ENCODE measurements at places on chromosomes 11 and 22.
A peak's percentile ranks its signal among the peaks of the same experiment; 100 is the strongest.

DNA sequence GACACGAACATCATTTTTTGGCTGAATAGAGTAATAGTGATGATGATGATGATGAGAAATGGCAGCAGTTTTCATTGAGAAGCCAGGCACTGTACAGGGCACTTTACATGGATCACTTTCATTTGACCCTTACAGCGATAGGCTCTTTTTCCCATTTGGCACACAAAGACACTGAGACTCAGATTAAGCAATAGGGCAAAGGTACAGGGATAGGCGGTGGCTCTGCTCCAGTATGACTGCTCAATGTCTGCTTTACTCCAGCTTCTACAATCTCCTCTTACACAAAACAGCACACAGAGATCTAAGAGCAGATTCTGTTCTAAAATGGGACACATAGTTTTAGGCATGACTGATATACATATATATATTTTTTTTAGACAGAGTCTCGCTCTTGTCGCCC is 40.6 kb downstream of the MPPED2 start:
- no peak for DNase-seq

GRCh38 chr11:124359566-124359965 is 24.7 kb downstream of the OR8B2 start:
- DNase-seq, result no peak

DNA sequence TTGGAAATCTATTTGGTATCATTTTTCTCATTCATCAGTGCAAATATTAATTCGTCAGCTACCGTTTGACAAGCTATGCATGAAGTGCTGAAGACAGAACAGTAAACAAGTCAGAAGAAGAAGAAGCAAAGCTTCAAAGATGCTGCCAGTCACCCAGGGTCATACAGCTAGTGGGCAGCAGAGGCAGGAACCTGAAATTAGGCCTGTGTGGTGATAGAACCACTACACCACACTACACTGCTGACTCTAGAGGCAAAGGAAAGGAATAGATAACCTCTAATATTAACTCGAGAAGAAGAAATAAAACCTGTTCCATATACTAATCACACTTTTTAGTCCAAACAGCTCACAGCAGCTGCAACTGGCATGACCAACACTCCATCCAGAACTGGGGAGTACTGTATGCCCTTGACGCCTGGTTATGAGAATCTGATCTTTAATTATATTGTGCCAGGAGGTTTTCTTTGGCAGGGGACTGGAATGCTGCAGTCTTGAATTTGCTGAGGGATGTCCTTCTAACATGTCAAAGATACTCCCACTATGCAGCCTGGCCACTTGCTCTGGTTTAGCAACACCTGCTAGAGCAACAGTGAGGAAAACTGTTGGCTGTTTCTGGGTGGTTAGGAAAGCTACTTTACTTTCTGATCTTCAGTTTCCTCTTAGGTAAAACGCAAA is 73.0 kb downstream of the PAK1 start:
- no peak for DNase-seq

DNA sequence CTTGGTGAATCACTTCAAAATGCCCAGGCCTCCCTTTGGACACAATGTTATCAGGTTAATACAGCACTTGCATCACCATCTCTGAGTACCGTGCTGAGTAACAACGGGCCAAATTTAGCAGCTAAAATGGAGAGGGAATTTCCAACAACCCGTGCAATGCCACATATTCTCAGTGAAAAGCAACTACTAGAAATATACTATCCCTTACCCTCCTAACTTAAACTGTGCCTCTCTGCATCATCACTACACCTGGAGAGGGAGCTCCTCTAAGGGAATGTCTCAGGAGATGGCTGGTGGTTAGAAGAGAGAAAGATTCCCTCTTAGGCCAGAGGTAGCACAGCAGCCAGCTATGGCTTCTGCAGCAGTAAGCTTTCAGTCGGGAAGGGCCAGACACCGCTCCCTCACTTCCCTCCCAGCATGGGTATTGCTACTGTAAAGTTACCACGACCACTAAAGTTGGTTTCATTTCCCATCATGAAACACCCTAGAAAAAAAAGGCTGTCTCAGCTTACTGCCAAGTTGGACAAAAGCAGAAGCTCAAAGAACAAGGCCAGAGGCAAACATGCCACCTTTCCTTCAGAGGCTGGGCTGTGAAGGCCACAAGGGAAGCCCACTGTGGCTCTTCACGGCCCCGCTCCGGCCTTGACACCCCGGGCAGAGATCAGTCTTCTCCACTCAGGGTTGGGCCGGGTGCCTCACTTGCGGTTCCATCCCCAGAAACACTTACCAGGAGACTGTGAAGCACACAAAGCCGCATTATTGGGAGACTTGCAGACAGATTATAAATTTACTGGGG is 3.9 kb downstream of the MAML2 start:
- DNase-seq, result no peak

DNA sequence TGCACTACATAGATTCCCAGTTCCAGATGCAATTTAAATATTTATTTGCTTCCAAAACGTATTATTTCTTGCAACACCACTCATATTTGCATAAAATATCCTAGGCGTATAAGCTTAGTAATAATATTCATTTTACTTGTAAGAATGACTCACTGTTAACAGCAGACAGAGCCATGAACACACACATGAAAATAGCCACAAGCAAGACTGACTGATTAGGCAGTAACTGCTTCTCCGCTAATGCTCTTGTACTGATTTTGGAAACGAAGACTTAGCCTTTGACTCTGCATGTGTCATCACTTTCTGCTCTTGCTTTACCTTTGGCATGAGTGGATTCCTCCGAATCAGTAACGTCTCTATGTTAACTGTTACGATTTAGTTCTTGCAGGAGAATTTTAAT is 6.0 kb downstream of the OR10Q1 start:
- no peak for DNase-seq

GRCh38 chr22:42708417-42708816 is 12.3 kb downstream of the A4GALT start:
- no peak for DNase-seq

DNA sequence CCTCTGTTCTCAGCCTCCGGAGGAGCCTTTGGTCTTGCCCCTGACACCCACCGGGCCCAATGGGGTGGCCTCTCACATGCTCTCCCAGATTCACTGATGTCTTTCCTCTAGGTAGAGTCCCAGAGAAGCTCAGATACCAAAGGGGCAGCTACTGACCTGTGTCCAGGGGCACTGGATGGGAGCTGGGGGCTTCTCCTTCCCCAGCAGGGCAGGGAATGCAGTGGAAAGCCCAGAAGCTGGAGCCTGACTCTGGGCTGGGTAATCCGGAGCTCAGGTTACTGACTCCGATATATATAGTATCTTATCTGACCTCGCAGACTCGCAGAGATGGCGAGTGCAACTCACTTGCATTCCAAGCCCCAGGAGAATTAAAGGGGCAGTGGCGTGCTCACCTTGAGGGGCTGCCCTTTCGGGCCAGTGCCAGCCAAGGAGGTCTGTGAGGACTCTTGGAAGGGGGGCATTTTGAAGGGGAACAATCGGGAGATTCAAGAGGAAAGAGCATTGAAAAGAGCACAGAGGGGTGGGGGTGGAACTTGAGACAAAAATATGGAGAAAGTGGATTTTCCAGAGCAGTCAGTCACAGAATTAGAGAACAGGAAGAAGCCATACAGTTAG is 2.5 kb downstream of the USP2 start:
- DNase-seq, result no peak

- DNase-seq, result no peak
Observed at GRCh38 chr11:112267188-112267591, 6.5 kb upstream of the PLET1 start.

DNA sequence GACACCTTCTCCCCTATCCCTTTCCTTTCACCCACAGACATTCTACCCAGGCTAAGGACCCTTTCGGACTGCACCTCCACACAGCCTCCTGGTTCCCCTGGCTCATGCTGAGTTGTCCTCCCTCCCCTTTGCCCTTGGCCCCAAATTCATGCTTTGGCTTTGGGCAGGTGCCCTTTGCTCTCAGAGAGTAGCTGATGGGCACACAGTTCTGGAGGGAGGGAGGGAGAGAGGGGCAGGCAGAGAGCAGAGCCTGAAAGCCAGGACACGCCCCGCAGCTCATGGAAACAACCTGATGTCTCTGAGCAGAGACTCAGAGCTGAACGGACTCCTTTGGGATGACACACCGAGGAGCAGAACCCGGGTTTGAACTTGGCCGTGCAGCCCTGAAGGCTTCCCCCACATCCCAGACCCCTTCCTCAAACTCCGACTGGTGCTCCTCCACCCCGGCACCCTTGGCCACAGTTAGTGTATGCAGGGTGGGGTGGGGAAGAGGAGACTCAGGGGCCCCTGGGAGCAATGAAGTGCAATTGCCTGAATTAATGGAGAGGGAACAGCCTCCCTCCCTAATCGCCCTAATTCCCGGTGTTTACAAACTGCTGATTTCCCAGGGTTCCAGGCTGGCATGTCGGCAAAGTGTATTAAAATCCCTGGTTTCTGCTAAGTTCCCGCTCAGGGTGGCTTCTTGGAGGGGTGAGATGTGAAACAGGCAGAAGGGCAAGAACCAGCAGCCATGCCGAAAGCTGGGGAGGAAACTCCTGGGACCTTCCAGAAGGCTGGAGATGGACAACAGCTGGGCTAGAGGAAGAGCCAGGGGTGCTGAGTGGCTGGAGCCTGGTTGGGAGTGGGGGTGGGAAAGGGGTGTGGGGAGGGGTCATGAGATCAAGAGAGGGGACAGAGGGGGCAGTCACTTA is 71.2 kb upstream of the SHISAL1 start:
- no peak for DNase-seq

- DNase-seq, result peak; percentile 70
Observed at GRCh38 chr11:67507242-67507863, 609 bp downstream of the CDK2AP2 start.

DNA sequence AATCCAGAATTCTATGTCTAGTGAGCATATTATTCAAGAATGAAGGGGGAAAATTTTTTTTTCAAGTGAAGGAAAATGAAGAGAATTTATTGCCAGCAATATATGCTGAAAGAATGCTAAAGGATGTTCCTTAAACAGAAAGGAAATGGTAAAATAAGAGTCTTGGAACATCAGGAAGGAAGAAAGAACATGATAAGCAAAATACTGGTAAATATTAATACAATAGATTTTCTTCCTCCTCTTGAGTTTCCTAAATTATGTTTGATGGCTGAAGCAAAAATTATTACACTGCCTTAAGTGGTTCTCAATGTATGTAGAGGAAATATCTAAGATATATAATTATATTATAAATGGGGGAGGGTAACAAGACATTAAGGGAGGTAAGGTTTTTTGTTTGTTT is 9.6 kb upstream of the CLDN5 start:
- no peak for DNase-seq

Data from T47D (cell line).